Renal pelvis (tissue), 12 donors: ENCODE measurements at places on chromosomes 2 and 18.

- no peak for DNase-seq
These were observed 49.1 kb downstream of the PTGR3 start for GRCh38 chr18:75159646-75160356.

DNA sequence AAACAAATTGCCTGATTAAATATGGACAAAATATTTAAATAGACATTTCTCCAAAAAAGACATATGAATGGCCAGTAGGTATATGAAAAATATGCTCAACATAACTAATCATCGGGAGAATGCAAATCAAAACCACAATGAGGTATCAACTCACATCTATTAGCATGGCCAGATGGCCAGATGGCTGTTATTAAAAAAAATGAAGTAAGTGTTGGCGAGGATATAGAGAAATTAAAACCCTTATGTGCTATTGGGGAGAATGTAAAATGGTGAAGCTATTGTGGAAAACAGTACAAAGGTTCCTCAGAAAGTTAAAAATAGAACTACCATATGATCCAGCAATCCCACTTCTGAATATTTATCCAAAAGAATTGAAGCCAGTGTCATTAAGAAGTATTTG is 272.3 kb upstream of the ZNF804A start:
- DNase-seq, result no peak

GRCh38 chr18:69399253-69399652 is 1.4 kb upstream of the DOK6 start:
- no peak for DNase-seq

- peak; percentile 35 for DNase-seq
These were observed 109.8 kb downstream of the AP1S3 start for GRCh38 chr2:223727562-223727961.

GRCh38 chr2:137888845-137889244 is 75.4 kb upstream of the HNMT start:
- peak; percentile 9 for DNase-seq

DNA sequence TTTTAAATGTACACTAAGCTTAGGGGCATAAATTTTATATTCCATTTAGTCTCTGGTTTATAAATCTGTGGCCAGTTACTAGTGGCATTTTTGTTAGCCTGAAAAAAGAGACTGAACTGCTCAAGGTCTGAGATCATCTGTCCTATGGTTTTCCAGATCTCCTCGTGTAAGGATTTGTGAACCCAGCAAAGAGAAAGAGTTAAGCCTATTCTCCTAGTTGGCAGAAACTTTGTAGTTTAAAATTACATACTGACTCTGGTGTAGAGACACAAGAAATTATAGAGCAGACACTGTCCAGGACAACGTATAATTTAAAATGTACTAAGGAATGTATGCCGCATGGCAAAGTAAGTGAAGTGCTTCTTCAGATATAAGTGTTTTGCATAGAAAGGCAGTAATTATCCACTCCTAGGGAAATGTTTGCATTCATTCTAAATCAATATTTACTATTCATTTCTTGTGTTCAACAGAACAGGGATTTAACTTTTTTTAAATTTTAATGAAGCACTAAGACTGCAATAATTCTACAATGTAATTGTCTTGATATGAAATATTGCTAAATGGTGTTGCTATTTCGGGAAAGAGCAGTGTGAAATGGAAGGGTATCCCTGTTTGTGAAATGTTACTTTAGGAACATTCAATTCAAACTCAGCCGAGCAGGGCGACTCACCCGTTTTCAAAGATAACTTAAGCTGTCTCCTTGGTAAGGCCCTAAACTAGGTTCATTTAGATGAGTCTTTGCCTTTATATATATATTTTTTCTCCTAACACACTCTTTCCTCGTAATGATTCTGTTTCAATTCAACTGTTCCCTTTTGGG is 508.4 kb upstream of the ZEB2 start:
- DNase-seq, result no peak

GRCh38 chr18:11885278-11885947 is 22.7 kb downstream of the MPPE1 start:
- no peak for DNase-seq

DNA sequence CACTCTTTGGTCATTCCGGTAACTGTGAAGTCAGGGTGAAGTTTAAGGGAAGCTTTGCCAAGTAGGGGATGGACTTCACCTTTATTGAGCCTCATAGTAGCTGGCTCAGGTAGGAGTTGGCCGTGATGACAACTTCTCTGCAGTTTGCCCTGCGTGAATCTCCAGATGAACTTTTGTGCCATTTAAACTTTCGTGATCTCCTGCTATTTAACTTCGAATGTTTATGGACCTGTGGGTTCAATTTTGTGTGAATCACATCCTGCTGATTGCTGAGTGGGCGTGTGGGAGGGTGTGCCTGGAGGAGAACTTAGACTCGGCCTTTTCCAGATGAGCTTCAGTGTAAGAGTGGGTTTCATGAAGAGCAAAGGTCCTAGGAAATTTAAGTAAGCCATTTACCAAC is 4.2 kb downstream of the UGT1A1 start:
- DNase-seq, result no peak

GRCh38 chr18:13580351-13580750 is 146.0 kb downstream of the FAM210A start:
- DNase-seq, result no peak

- DNase-seq, result no peak
These were observed 24.7 kb downstream of the TLK1 start for GRCh38 chr2:171136024-171136423.

GRCh38 chr18:48914581-48915251 is 36.0 kb downstream of the SMAD7 start:
- no peak for DNase-seq

GRCh38 chr2:222594679-222595078 is 61.2 kb downstream of the FARSB start:
- no peak for DNase-seq

GRCh38 chr18:41537666-41538065 is 417.4 kb upstream of the PIK3C3 start:
- no peak for DNase-seq

DNA sequence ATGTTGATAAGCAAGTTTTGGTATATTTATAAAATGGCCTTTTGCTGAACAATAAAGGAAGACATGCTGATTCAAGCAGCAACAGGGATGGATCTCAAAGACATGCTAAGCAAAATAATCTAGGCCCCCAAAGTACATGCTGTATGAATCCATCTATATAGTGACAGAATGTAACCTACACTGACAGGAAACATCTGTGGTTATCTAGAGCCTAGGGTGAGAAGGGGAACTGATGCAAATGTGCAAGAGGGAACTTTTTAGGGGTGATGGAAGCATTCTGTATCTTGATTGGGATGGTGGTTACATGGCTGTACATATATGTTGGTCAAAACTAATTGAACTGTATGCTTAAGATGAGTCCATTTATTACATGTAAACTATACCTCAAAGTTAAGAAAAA is 24.2 kb downstream of the CNRIP1 start:
- DNase-seq, result no peak

GRCh38 chr2:50231510-50231909 is 800.4 kb downstream of the NRXN1 start:
- no peak for DNase-seq

DNA sequence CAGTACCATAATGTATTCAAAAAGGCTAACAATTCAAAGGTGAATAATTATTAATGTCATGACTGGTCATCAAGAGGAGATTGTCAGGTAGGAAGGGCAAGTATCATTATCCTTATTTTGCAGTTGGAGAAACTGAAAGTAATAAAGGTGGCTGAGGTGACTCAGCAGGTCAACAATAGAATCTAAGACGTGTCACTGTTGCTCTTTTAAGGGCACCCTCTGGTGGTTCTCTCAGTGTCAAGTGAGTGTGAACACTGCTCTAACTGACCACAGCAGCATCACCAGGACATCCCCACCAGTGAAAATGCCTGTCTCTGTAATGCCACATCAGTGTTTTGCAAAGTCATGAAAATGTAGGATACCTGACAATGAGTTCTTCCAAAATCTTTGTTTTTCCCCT is 69.7 kb downstream of the DCC start:
- DNase-seq, result no peak

DNA sequence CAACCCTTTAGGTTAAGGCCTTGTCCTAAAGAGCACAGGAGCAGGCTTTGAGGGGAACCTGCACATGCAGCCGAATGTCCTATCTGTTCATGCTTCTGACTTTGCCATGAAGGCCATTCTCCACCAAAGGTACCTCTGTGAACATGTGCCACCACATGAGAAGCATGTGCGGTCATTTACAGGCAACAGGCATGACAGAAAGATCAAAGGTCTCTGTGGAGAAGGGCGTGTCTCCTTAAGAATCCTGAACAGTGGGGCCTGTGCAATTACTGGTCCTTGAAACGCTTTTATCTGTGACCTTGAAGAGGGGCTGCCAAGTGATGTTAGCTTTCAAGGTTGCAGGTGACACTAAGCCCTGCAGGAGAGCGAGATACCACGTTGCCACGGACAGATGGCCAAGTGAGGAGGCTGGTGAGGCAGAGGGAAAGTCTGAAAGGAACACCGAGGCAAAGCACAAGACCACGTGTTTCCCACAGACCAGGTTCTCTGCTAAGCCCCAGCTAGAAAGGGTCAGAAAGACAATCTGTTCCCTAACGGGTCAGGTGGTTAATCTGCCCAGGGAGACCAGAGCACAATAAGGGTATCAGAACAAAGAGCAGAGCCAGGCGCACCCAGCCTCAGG is 19.5 kb upstream of the POMC start:
- no peak for DNase-seq

DNA sequence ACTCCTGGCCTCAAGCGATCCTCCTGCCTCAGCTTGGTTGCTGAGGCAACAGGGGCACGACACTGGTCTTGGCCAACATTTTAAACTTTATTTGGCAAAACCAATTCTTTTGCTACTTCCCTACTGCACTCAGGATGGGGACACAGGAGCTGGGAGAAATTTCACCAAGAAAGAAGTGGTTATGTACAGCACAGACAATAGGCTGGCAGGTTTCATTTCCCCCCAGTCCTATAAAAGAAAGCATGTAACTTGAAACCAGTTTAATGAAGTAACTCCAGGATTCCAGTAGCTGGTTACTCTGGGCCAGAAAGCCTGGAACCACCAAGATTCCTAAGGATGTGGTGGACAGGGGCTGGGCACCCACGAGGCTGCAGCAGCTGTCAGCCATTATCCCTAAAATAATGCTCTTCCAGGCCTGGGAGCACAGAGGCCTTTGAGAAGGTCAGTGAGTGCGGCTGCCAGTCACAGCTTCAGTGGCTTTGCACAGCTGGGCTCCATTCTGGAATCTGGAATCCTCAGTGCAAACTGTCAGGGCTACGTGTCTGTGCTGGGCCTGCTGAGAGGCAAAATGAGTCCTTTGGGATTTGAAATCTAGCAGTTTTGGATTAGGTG is 142.3 kb upstream of the ITGA6 start:
- peak; percentile 51 for DNase-seq

- DNase-seq, result no peak
These were observed 94.1 kb upstream of the ST8SIA3 start for GRCh38 chr18:57258131-57258777.

DNA sequence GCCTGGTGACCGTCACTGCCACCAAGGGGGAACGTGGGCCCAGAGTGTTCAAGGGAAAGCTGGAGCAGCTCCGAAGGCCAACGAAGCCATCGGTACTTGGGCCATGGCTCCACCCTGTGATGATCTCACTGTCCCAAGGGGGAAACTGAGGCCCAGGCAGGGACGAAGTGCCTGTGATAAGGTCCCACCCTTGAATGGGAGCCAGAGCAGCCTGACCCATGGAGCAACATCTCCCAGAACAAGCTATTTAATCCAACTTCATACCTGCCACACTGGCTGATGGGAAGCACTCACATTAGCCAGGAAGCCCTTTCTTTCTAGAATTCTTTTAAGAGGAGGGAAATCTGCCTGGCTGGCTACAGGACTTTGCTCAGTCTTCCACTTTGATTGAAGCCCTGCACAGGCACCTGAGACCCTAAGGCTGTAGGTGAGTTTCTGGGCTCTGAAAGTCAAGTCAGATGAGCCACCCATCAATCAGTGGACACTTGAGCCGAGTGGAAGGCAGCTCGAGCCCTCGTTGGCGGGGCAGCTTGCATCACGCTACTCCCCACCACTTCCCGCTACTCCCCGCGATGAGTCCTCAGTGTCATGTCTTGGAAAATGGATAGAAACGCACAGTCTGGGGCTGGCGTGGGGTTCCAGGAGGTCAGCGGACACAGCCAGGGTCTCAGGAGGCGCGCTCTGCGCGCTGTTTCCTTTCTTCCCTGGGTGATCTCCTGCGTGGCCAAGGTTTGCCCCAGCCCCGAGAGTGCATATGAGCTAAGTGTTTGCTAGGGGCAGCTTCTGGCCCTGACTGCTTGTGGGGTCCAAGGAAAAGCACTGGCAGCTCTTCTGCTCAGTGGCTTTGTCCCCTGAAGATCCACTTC is 2.5 kb upstream of the HS6ST1 start:
- no peak for DNase-seq

DNA sequence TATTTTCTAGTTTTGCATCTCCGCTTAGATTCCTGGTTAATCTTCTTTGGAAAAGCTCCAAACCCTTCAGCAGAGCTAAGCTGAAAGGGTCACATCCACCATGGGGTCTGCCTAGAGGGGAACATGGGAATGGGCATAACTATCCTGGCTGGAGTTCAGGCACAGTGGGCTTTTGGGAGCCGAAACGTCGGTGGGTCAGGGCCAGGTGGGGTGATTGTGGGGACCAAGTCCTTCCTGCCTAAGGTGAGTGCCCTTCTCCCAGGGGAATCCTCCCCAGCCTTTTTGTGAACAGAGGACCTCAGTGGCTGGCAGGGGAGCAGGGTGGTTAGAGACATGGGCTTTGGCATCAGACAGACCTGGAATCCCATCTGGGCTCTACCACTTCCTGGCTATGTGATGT is 60.3 kb downstream of the CELF4 start:
- DNase-seq, result no peak

- DNase-seq, result no peak
These were observed 14.9 kb upstream of the GALR1 start for GRCh38 chr18:77234504-77235365.

GRCh38 chr18:48006415-48007175 is 76.1 kb upstream of the SMAD2 start:
- no peak for DNase-seq

DNA sequence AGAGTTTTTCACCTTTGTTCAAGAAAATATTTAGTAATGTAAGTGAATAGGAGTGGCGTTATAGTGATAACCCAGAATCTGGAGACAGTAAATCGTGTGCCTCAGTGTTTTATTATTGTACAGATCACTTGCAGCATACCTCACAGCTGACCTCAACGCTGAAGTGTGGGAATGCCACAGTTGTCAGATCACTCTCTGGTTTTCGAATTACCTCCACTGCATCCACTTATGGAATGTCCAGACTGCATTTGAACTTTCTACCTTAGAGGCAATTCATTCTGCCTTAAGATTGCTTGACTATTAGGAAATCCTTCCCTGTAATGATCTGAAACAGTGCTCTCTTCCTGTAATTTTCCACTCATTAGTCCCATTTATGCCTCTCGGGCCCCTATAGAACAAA is 164.5 kb upstream of the ALPP start:
- no peak for DNase-seq
